Fibroblast of skin of scalp (primary cell): ENCODE measurements at places on chromosomes 4 and X.

GRCh38 chr4:184462724-184463123 is 11.6 kb downstream of the IRF2 start:
- no peak for DNase-seq

GRCh38 chr4:106629268-106629625 is 260.7 kb upstream of the GIMD1 start:
- peak; percentile 43 for DNase-seq

- DNase-seq, result no peak
Measured at GRCh38 chr4:56317749-56318148, 69.5 kb downstream of the AASDH start.

GRCh38 chr4:67700116-67700737 is 728 bp downstream of the UBA6 start:
- DNase-seq, result no peak

GRCh38 chrX:25005382-25006185 is 10.2 kb downstream of the ARX start:
- no peak for DNase-seq

DNA sequence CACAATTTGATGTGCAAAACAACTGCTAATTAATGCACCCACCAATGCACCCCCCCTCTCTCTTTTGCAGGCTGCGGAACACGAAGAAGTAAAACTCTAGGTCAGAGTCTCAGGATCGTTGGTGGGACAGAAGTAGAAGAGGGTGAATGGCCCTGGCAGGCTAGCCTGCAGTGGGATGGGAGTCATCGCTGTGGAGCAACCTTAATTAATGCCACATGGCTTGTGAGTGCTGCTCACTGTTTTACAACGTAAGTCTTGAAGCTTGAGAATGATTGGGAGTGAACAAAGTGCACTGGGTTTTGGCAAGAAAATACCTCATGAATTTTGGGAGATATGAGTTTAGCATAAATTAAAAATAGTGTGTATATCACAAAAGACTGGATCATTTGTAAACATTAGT is 28.9 kb downstream of the TMPRSS11E start:
- DNase-seq, result peak; percentile 7

DNA sequence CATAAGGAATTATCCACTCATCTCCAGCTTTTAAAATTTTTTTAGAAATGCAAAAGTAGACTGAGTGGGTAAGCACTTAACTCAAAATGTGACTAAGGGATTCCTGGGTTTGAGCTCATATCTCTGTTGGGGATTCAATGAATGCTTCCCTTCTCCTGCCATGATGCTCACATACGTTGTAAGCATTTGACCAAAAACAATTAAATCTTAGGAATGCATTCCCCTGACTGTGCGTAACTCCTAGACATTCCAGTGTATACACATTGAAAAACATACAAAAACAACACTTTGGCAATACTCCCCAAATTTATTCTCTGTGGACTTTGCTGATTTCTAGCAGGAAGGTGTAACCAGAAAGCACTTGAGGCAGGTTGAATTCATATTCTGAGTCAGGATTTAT is 29.8 kb downstream of the SPANXA2 start:
- peak; percentile 15 for DNase-seq

DNA sequence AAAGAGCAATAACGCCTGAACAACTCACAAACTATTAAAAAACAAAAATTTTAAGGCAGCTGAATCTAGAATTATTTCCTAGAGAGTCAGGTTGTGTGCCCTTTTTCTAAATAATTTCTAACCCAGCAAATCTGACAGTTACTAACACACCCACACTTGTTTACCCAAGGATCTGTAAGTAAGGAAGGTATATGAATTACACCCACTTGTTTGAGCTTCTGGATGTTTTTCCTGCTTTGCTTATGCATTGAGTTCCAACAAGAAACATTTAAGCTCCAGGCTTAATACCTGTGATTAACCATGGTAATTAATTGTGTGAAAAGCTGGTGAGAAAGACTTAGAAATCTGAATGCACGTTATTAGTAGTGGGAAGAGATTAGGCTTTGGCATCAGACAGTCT is 1.5 kb downstream of the NIPAL1 start:
- DNase-seq, result no peak

- no peak for DNase-seq
Measured at GRCh38 chrX:151695583-151696340, 504 bp downstream of the PRRG3 start.

- DNase-seq, result no peak
Measured at GRCh38 chr4:103197765-103198110, 405 bp downstream of the CENPE start.

GRCh38 chrX:132614297-132614696 is 125.5 kb upstream of the MBNL3 start:
- DNase-seq, result no peak
